ENCODE measurements at places on chromosomes 11 and 22.
A peak's percentile ranks its signal among the peaks of the same experiment; 100 is the strongest.

DNA sequence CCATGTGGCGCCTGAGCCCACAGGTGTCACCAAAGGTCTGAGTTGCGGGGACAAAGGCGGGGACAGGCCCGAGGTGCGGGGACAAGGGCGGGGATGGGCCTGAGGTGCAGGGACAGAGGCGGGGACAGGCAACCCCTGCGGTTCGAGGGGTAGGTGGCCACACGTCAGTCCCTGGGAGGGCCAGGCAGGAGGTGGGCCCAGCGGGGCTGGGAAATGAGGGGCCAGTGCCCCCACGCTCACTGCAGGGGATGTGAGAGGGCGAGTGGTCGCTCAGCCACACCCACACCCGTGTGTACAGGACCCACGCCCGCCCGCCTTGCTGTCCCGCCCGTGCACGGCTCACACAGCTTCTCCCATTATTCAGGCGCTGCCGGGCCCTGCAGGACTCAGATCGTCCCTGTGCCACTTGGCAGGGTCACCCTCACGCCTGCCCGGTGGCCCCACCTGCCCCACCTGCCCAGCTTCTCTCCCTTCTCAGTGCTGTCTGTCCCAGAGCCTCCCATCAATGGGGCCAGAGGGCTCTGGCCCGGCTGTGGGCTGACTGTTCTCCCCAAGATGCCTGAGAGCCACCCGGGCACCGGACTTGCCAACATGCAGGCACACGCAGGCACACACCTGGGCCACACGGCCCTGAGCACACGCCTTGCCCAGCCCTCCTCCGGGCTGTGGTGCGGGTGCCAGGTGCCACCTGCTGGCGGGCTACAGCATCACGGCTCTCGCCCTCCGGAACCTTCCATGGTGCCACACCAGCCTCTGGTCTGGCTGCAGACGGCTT, 14.2 kb upstream of the MUC6 start:
- DNase-seq = peak; percentile 29

DNA sequence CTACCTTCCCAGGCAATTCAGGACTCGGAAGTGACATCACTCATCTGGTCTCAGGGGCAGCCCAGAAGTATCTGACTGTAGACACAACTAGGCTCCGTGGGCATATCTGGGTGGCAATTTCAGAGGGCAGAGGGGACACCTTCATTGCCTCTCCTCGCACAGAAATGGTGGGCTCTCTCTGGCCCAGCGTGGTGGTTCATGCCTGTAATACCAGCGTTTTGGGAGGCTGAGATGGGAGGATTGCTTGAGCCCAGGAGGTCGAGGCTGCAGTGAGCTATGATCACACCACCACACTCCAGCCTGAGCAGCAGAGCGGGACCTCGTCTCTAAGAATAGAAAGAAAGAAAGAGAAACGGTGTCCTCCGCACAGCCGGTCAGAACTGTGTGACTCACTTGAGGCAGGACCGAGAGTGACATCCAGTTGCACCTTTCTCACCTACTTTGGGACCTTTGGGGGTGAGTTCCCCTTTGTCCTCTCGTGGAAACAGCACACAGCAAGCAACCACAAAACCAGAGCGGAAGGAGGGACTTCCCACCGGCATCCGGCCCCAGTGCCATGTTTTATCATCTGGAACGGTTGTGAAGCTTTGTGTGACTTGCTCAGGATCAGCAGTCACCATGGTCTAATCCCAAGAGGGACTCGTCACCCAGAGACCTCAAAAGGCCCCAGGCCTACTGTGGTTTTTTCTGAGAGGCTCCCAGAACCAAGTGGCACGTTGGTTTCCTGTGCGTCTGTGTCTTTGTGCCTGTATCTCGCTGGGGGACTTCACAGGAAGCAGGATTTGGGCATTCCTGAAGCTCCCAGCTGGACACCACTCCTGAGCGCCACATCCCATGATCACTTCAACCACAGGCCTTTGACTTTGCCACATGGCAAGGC, 38.4 kb upstream of the EMID1 start:
- no peak for DNase-seq

GRCh38 chr22:48416396-48417224, 1411.1 kb downstream of the BRD1 start:
- no peak for DNase-seq

DNA sequence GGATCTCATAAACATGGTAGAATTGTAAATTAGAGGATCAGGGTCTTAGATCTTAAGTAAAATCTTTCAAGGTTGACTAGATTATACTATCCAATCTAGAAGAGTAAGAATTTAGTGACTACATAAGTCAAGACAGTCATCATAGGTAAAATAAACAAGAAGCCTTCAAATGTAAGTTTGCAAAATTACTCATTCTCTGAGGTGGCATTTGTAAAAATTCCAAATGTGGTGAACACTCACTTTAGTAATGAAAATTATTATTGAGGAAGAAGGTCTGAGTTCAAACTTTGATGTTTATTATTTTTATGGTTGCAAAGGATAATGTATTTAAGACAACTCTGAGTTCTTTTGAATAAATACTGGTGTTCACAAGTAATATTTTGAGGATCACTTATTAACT, 4.6 kb downstream of the HYLS1 start:
- DNase-seq = no peak

DNA sequence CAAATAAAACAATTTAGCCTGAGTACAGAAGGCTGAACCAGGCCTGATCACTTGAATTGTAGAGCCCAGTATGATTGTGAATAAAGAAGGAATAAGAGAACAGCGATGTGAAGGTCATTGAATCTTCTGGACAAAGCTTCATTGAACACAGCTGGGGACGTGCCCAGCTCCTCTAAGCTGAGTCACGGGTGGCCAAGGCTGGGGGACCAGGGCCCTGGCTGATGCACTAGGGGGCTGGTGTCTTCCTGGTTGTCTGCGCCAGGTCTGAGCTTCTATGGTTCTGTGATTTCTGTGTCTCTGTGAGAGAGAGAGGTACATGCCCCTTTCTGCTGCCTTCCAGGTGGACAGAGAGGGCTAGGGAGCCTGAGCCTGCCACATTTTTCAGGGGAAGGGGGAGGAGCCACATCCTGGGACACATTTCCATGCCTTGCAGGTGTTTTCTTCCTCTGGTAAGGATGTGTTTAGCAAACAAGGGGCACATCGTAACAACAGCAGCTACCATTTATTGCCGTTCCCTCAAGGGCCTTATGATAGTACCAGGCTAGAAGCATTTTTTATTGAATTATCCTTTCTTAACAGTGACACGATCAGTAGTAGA, 135.7 kb downstream of the C11orf91 start:
- no peak for DNase-seq

DNA sequence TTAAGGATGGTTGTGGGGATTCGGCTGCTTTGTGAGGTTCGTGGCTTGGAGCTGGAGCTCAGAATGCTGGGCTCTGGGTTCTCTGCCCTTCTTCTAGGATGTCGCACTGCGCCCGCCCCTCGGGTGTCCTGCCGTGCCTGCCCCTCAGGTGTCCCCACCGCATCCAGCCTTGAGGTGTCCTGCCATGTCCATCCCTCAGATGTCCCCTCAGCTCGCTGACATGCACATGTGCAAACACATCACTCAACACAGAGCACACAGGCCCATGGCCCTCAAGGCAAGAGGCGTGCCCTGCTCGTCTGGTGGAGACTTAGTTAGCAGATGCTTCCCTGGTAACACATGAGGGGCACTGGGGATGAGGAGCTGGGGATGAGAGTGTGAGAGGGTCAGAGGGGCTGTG, 359.3 kb downstream of the TBC1D22A start:
- DNase-seq = no peak

DNA sequence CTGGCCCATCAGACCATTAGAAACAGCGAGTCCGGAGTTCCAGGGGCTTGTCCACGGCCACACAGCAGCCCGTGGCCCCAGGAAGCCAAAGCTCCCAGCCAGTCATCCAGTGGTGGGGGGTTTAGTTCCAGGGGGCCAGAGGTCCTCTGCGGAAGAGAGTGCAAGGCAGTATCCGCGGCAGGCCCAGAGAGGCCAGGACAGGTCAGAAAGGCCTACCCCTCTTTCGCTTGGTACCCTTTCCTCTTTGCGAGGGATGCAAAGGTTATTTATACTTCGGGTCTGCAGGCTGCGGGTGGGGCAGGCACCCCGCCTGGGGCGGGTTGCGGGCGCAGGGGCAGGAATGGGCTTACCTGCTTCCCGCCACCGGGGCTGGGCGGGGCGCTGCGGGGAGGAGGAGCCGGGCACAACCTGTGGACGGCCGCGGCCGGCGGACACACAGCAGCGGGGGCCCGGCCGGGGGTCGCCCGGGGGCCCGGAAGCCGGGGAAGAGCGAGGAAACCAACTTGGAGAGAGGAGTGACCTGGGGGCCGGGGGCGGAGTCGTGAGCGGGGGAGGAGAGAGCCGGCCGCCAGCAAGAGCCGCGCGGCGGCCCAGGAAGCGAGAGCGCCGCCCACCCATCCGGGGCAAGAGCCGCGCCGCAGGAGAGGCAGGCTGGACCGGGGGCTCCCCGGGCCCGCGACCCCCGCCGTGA, at the start of gene SH3BP1:
Gene SH3BP1 (plus strand): TSS at position 600 of the 691 bp plus-strand sequence. CDS start 119 bp downstream, outside the sequence.
- DNase-seq = peak; percentile 64

- no peak for DNase-seq
Observed at GRCh38 chr11:112016765-112017376, 8.3 kb upstream of the DLAT start.

DNA sequence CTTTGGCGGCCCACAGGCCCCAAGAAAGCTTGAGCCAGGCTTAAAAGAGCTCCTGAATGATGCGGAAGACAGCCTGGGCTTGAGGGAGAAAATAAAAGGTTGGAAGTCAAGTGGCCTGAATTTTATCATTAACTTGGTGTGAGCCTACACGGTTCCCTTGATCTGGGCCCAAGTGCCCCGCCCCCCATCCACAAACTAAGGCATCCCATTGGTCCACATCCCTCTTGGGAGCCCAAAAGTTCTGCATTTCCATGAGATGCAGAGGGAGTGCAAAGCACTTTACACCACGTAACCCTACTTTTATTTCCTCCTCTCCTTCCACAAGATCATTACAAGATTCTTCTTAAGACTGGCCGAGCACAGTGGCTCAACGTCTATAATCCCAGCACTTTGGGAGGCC, 22.2 kb downstream of the LARGE1 start:
- no peak for DNase-seq

Data from NK-92 treated with Interleukin-12 subunit alpha and Interleukin-12 subunit beta, amount 100 ng/mL, for 24 hours (cell line).